ENCODE measurements at places on chromosomes 2 and 18.

DNA sequence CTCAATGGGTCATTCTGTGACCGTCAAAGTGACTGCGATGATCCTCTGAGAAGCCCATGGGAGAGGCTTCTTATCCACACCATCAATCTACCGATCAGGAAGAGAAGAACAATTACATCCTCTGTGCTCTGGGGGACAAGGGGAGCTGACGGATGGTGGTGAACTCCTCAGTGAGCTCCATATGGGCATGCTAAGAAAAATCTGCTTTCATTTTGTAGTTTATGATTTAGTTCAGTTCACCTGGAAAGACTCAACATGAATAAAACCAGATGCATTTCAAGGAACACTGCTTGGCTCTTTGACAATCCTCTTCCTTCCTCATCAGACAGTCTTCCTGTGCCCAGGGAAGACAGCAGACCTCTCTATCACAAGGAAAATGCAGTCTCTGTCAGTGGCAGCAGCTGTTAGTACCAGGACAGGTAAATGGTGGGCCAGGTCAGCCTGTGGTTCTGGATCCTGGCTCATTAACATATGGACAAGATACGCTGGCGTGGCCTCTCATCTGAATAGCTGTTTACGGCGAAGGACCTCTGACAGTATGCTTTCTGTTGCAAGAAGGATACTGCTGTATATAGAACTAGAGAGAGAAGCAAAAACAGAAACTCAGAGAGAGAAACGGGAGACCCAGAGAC lies 176.9 kb downstream of the BCL2 start:
- DNase-seq, result no peak

GRCh38 chr2:42903821-42904575 lies 111.6 kb upstream of the HAAO start:
- DNase-seq, result no peak

- no peak for DNase-seq
These were observed 42.8 kb downstream of the ATP6V1C2 start for GRCh38 chr2:10764096-10764785.

DNA sequence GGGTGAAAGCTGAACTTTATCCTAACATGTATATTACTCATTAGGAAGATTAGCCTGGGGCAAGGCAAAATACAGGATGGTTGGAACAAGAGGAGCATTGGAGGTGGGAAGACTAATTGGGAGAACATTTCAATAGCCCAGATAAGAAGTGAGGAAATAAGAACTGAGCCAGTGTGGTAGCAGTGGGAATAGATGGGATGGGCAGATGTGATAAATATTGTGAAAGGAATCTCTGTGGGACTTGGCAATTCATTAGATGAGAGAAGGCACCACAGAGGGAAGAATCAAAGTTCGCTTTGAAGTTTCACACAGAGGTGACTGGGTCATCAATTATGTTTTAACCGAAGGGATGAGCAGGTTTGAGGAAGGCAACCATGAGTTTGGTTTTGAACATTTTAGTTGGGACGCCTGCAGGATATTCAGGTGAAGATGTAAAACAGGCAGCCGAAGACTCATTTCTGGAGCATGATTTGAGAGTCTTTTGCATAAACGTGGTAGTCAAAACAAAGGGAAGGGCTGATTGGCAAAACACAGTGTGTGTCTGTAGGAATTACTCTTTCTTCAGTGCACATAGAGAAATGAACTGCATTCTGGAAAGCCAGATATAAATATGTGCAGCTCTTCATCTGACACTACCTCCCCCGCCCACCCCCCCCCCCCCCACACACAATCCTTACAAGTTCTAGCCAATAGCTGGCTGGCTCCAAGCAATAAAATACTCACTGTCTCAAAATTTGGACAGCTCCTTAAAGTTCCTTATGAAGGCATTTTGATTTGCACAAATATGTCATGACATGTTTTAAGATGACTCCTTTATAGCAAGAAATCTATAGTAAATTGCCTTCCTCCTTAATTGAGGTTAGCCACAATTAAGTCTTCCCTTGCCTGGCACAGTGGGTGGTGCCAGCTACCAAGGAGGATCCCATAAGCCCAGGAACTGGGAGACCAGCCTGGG lies 1.9 kb upstream of the SLC1A4 start:
- DNase-seq, result no peak

DNA sequence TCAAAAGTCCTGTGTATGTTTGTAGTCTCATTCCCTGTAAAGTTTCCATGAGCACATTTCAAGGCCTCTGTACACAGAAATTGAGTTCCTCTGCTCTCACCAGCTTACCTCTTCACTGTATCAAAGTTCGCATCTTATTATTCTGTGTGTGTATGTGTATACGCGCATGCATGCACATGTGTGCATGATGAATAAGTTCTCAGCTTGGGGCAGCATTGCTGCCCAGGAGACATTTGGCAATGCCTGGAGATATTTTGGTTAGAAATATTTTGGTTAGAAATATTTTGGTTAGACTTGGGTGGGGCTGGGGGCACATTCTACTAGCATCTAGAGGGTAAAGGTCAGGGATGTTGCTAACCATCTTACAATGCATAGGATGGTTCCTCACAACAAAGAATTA lies 23.4 kb downstream of the TCF7L1 start:
- no peak for DNase-seq

- no peak for DNase-seq
These were observed 110.9 kb downstream of the PID1 start for GRCh38 chr2:229160180-229160579.

GRCh38 chr2:172096626-172097547 lies 5.8 kb downstream of the DLX2 start:
- DNase-seq, result peak; percentile 83

- no peak for DNase-seq
These were observed 431.5 kb downstream of the RNF144A start for GRCh38 chr2:7348761-7349160.

All from T1000 (cell line).